ENCODE measurements at places on chromosomes 16 and 17.
A peak's percentile ranks its signal among the peaks of the same experiment; 100 is the strongest.

DNA sequence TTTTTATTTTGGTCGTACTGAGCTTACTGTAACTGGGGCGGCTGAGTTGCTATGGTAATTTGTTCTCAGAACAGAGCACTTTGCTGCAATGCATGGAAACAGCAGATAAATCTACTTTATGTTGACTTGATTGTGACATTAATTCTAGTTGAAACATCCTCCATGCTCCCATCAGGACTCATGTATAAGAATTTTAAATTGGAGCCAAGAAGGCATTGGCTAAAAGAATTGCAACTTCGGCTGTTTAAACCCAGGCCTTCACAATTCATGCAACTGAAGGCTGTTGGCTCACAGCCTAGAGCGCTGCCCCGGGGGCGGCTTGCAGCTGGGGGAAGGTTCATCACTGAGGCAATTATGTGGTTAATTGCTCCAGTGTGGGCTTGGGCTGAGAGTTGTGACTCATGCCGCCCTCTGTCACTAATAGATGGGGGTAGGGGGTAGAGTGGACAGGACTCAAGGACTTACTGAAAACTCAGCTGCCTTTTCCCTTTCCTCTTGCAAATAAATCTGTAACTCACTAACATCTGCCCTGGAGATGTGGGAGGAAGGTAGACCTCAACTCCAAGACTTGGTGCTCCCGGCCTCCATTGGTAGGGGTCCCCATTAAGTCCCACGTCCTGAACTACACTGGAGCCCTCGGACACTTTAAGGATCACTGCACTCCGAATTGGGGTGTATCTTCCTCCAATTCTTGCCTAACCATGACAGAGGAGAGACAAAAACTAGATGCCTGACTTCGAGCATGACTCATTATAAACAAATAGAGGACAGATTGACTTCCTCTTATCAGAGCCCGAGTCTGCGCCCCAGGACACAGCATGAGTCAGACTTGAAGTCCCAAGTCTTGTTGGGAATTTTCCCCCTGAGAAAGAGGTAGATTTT is 37.5 kb downstream of the ERCC4 start:
- peak; percentile 72 for DNase-seq

DNA sequence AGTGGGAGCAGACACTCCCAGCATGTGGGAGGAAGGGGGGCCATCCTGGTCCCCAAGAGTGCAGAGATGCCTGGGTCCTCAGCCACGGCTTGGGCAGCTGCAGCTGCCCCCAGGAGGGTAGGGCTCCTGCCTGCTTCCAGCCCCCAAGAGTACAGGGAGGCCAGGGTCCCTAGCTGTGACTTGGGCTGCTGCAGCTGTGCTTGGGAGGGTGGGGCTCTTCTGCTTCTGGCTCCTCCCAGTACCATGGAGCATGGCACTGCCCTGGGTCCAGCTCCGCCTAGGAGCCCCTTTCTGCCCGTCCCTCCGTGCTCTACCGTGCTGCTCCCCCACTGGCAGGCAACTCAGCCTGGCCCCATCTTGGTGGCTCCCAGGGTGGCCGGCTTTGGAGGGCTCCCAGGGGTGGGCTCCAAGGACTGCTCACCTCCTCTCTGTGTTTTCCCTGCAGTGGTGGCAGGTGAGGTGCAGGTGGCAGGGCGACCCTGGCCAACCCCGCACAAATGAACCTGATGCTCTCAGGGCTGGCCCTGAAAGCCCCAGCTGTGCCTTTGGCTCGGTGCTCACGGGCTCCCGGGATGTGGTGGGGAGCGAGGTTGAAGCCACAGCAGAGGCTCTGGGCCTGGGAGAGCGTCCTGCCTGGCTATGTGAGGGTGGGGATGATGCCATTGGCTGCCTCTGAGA is 18.5 kb upstream of the USP22 start:
- DNase-seq: no peak

DNA sequence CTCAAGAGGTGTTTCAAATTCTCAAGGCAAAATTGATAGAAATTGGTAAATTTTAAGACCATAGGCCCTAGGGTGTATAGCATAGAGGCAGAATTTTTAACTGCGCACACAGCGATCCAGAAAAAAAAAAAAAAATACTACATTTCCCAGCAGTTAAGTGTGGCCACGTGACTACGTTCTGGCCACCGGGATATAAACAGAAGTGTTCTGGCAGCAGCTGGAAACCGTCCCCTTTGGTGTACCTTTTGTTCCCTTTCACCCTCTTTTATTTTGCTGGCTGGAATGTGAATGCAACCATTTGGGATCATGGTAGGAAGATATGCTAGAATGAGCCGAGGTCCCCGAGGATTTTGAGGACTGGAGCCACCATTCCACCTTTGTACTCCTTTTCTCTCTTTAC is 52.7 kb upstream of the AKAP1 start:
- peak; percentile 69 for DNase-seq

DNA sequence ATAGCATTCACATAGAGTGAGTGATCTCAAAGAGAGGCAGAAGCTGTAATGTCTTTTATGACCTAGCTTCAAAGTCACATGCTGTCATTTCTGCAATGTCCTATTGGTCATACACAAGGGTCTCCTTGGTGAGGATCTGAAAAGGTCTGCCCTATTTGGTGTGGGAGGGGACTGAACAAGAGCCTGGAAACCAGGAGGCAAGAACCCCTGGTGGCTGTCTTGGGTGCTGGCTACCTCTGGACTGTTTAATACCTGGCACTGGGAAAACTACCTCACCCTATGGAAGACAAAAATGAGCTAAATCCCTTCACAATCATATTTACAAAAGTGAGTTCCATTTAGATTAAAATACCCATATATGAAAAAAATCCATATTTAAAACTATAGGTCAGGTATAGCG is 9.0 kb downstream of the KCTD13 start:
- no peak for DNase-seq

- DNase-seq: no peak
Measured at GRCh38 chr16:88087517-88087877, 136.3 kb downstream of the BANP start.

- no peak for DNase-seq
Measured at GRCh38 chr17:44547625-44548267, 9.5 kb upstream of the FZD2 start.

- no peak for DNase-seq
Measured at GRCh38 chr16:85068746-85069145, 41.2 kb downstream of the KIAA0513 start.

DNA sequence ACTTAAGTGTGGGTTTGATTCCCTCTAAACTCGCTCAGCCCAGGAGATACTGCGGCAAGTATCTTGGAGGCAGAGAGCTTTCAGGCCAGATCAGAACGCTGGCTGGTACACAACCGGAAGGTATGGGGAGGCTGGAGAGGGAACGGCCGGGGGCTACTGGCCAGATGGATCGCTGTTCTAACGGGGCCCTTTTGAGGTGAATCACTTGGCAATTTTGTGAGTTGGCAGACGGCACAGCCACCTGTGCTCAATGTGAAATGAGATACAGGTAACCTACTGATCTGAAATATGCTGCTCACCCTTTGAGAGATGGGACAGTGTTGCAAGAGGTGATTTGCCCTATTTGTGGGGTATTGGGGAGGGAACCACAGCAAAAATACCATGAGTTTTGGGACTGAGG is 622.9 kb upstream of the RBFOX1 start:
- no peak for DNase-seq

DNA sequence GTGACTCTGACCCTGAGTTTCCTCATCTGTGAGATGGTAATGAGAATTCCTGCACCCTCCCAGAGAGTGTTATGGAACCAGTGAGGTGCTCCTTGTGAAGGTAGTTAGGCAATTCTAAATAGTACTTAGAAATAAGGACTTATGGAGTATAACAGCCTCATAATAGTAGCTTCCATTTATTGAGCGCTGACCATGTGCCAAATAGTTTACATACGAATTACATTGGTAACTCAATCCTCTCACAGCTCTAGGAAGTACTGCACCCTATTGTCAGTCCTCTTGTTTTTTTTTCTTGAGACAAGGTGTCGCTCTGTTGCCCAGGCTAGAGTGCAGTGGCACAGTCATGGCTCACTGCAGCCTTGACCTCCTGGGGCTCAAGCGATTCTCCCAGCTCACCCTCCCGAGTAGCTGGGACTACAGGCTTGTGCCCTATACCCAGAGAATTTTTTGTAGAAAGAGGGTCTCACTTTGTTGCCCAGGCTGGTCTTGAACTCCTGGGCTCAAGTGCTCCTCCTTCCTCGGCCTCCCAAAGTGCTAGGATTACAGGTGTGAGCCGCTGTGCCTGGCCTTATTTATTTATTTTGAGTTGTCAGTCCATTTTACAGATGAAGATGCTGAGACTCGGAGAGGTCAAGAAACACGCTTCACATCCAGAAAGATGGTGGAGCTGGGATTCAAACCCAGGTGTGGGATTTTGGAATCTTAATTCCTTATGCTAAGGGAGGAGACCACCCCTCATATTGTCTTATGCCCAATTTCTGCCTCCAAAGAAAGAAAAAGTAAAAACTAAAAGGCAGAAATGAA is 2.9 kb downstream of the TNS4 start:
- no peak for DNase-seq

- DNase-seq: no peak
Measured at GRCh38 chr17:45258981-45259380, 2.9 kb downstream of the SPATA32 start.

- DNase-seq: no peak
Measured at GRCh38 chr17:34131386-34131785, 123.7 kb upstream of the CCL2 start.

DNA sequence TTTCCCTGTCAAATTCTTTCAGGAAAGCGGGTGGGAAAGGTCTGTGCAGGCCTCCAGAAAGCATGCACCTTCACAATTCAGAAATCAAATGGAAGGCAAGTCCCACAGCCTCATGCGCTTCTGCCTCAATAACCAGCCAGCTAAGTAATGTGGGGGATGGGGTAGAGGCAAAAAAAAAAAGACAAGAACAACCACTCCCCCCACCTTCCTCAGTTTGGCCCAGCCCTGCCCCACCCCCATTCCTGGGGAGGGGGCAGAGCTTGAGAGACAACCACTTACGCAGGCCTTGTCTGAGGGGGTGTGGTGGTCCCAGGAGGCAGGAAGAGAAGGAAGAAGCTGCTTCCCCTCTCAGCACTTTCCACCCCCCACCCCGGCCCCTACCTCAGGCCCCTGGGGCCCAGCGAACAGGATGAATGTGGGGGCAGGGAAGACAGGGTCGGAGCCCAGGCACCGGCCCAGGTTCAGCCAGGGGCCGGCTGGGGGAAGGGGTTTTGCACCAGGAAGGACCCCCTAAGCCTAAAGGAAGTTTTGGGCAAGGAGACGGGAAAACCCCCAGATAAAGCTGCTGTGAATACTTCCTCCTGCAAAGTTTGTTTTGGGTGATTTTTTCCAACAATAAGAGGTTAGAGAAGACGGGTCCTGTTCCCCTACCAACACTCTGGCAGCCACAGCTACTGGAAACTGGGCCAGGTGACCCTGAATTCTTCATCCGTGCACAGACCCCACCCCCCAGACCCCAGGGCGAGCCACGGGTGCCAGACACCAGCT is 1.2 kb downstream of the JUP start:
- DNase-seq: no peak

- peak; percentile 42 for DNase-seq
Measured at GRCh38 chr17:76598004-76598439, 12.4 kb upstream of the ST6GALNAC2 start.

- no peak for DNase-seq
Measured at GRCh38 chr17:14428648-14429029, 127.8 kb downstream of the HS3ST3B1 start.

DNA sequence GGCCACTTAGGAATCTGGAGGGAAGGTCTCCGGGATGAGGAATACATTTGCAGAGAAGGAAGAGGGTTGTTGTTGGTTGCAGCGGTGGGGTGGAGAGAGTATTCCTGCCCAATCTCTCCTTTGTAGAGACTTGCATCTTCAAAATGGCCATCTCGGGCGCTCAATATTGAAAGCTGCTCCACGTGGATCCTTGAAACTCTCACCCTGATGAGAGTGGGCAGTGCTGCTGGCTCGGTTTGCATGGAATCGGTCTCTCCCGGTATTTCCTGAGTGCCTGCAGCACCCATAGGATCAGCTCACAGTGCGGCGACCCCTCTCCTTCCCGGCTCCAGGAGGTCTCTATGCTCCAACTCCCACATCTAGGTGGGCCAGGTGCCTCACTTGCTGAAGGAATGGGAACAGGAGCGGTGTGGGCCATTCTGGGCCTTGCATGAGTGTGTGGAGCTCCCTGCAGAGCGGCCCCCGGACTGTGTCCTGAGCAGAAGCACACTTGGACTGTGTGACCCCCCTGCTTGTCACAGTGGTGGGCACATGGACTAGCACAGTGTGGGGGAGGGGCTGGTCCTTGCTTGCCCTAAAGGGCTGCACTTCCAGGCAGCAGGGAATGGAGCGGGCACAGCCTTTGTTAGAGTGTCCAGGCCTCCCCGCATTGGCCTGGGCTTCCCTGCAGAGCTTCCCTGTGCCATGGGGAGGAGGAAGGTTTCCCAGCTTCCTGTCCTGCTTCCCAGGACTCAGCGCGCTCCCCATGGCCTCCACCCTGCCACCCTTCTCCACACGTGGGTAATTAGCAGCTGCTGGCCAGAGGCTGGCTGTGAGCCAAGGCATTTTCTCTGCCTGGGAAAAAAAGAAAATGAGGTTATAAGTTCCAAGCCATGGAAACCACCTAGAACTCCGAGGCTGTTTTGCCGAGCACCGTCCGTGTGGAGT is 139.3 kb downstream of the IRF8 start:
- peak; percentile 21 for DNase-seq

DNA sequence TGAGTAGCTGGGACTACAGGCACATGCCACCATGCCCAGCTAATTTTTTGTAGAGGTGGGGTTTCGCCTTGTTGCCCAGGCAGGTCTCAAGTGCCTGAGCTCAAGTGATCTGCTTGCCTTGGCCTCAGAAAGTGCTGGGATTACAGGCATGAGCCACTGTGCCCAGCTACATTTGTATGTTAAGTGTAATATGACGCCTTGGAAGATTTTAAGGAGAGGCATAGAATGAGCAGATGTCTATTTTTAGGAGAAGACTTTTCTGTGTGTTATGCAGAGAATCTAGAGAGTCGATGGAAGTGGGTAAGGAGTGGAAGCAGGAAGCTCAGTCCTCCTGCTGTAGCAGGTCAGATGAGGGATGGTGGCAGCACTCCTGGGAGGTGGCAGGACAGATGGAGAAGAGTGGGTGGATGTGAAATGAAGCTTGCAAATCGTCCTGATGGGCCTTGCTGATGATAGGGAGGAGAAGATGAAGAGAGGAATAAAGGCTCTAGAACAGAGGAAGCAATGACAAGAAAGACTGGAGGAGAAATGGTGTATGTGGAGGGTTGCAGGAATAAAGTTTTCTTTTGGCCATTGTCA is 125.3 kb downstream of the SHISA6 start:
- no peak for DNase-seq

- no peak for DNase-seq
Measured at GRCh38 chr16:48556913-48557351, 53.0 kb downstream of the N4BP1 start.

- no peak for DNase-seq
Measured at GRCh38 chr16:24589997-24590396, 50.6 kb downstream of the RBBP6 start.

- no peak for DNase-seq
Measured at GRCh38 chr16:51701025-51701424, 550.0 kb upstream of the SALL1 start.

Measured in NCI-H1105 (cell line).